Hair follicle dermal papilla cell (primary cell): ENCODE measurements at places on chromosomes 3 and 15. TPM values are rescaled to one million over a fixed set of nuclear protein-coding genes. Genes with fewer than 3 reads are reported as not detected.

Gene ZNF774
- 0.85 and 1.9 TPM in 2 replicates for total RNA-seq

Gene MYLK
- total RNA-seq, result 211 and 318 TPM in 2 replicates

Gene CNTN6
- 1.3 TPM in 1 of 2 replicates, not detected in the other for total RNA-seq

Gene MYL3
- 2.3 and 9.2 TPM in 2 replicates for total RNA-seq

Gene FAM81A
- total RNA-seq, result 0.12 and 0.16 TPM in 2 replicates

Gene WDR49
- total RNA-seq, result 0.49 TPM in 1 of 2 replicates, not detected in the other

Gene DLEC1
- total RNA-seq, result under 0.01 and 0.16 TPM in 2 replicates

Gene PP2D1
- not detected in 2 replicates for total RNA-seq

Gene TFRC
- total RNA-seq, result 84.5 and 94.8 TPM in 2 replicates

Gene SNTN
- total RNA-seq, result not detected in 2 replicates

Gene PPIB
- total RNA-seq, result 651 and 789 TPM in 2 replicates

Gene IQCF2
- total RNA-seq, result not detected in 2 replicates

Gene SLC28A1
- not detected in 2 replicates for total RNA-seq

Gene IL16
- total RNA-seq, result 0.97 and 1.1 TPM in 2 replicates

Gene HRG
- total RNA-seq, result not detected in 2 replicates

Gene C3orf85
- total RNA-seq, result not detected in 2 replicates

Gene GABRB3
- total RNA-seq, result 0.85 and 2.8 TPM in 2 replicates

Gene SPESP1
- total RNA-seq, result 2.6 and 5.0 TPM in 2 replicates

Gene GOLGA8Q
- total RNA-seq, result 0.49 and 1.1 TPM in 2 replicates

Gene PXK
- 129 and 166 TPM in 2 replicates for total RNA-seq

Gene TRIM59
- 37.0 and 42.7 TPM in 2 replicates for total RNA-seq

Gene SLCO2A1
- total RNA-seq, result 0.73 and 2.4 TPM in 2 replicates

Gene UBAP1L
- total RNA-seq, result 1.9 and 2.2 TPM in 2 replicates

Gene EFCC1
- total RNA-seq, result not detected in 2 replicates

Gene GOLGA8S
- total RNA-seq, result not detected in 2 replicates

Gene TF
- under 0.01 and 0.36 TPM in 2 replicates for total RNA-seq

Gene AQP9
- total RNA-seq, result 2.8 and 3.6 TPM in 2 replicates

Gene CCR9
- not detected in 2 replicates for total RNA-seq

Gene TFG
- 119 and 121 TPM in 2 replicates for total RNA-seq

Gene ANKRD63
- total RNA-seq, result not detected in 2 replicates

Gene CMTM8
- total RNA-seq, result 0.16 TPM in 1 of 2 replicates, not detected in the other

Gene CPLX3
- total RNA-seq, result not detected in 2 replicates

Gene XIRP1
- total RNA-seq, result not detected in 2 replicates

Gene ATP2B2
- not detected in 2 replicates for total RNA-seq

Gene GPX1
- 140 and 159 TPM in 2 replicates for total RNA-seq

Gene SLC7A14
- total RNA-seq, result 3.6 and 4.4 TPM in 2 replicates

Gene INSYN1
- total RNA-seq, result 3.6 and 6.1 TPM in 2 replicates

Gene DGKG
- under 0.01 and 0.24 TPM in 2 replicates for total RNA-seq

Gene CCDC80
- 770 and 854 TPM in 2 replicates for total RNA-seq

Gene ZNF662
- total RNA-seq, result 4.3 and 6.7 TPM in 2 replicates

Gene TMEM212
- total RNA-seq, result not detected in 2 replicates

Gene ARGFX
- not detected in 2 replicates for total RNA-seq

Gene TERC
- total RNA-seq, result 104 and 183 TPM in 2 replicates

Gene ARPIN
- total RNA-seq, result 14.8 and 18.0 TPM in 2 replicates

Gene CFAP92
- not detected in 2 replicates for total RNA-seq

Gene GADL1
- total RNA-seq, result not detected in 2 replicates

Gene TMCC1
- 19.1 and 20.0 TPM in 2 replicates for total RNA-seq
